ENCODE measurements at places on chromosomes 7 and 10.

DNA sequence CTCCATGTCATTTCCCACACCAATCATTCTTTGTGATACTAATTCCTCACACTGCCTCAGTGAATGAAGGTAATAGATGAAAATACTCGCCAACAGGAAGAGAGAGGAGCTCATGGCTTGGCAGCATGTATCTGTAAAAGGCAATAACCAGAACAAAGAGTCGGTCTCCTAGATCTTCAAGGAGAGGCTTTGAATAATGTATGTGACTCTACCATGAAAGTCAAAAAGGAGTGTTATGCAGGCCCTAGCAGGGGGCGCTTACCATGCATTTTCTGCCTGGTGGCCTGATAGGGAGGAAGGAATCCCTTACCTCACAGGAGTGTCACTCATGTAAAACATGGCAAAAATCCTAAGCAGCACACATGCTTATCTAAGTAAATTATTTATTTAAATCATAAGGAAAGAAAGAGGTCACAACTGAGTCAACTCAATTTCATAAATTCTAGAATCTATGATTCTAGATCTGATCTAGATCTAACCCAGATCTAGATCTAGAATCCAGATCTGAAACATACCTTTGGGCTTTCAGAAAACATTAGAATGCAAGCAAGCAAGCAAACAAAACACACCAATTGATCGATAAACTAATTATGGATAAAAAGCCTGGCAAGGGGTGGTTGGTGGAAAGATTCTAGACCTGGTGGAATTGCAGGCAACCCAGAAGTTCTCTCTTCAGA, 226.3 kb upstream of the KLF6 start:
- no peak for DNase-seq

- DNase-seq = no peak
These were observed 47.4 kb downstream of the MTPN start for GRCh38 chr7:135929722-135930141.

- no peak for DNase-seq
These were observed 629.6 kb upstream of the DPP6 start for GRCh38 chr7:153422291-153423209.

- no peak for DNase-seq
These were observed 861.1 kb downstream of the TYW1 start for GRCh38 chr7:67857698-67858097.

- no peak for DNase-seq
These were observed 906.7 kb downstream of the DNAJB9 start for GRCh38 chr7:109476409-109476808.

- no peak for DNase-seq
These were observed 257.6 kb upstream of the SHH start for GRCh38 chr7:156069891-156070290.

DNA sequence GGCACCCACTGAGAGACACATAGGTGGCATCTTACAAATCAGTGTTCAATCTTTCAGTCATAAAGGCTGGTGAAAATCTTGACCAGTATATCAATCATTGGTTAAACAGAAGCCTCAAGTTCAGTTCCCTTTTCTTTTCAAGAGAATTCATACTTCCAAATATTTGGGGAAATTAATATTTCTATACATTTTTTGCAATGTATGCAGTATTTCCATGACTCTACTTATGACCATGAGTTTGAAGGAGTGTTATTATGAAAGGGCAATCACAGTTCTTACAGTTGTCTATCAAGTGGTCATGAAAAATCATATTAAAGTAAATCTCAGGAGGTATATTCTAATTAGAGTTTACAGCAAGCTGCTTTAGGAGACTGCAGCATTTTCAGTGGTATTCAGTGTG, 724.0 kb downstream of the ANKRD7 start:
- no peak for DNase-seq

DNA sequence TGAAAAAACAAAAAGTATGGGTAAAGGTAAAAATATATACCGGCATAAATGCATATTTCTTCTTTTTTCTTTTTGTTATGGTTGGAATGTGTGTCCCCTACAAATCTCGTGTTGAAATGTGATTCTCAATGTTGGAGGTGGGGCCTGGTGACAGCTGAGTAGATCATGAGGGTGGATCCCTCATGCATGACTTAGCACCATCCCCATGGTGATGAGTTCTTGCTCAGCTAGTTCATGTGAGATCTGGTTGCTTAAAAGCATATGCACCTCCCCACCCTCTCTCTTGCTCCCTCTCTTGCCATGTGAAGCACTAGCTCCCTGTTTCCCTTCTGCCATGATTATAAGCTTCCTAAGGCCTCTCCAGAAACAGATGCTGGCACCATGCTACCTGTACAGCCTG, 93.3 kb downstream of the HYCC1 start:
- no peak for DNase-seq

DNA sequence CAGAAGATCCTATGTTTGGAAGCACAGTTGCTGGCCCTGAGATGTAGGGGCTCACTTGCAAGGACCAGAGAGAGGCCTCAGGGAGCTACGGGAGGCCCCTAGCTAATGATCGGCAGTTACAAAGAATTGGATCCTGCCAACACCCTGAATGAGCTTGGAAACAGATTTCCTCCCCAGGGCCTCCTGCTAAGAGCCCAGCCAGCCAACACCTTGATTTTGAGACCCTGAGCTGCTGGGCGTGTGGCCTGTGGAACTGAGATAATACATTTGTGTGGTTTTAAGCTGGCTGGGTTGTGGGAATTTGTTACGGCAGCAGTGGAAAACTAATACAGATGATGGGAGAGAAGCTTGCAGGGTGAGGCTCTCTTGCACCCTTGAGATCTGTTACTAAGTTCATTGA, 3.9 kb downstream of the DOCK1 start:
- no peak for DNase-seq

GRCh38 chr7:19728716-19729115, 19.9 kb upstream of the POLR1F start:
- no peak for DNase-seq

- DNase-seq = no peak
These were observed 89.2 kb upstream of the PFKP start for GRCh38 chr10:2978111-2978510.

- no peak for DNase-seq
These were observed 214.3 kb downstream of the NRG3 start for GRCh38 chr10:82089327-82089726.

GRCh38 chr7:561631-562373, 42.2 kb upstream of the PDGFA start:
- DNase-seq = peak; percentile 69
